Activated CD4-positive, alpha-beta memory T cell treated with anti-CD3 and anti-CD28 coated beads, Interleukin-2, amount 10 ng/mL, durations not matched to agents 7 days and 5 days (primary cell): ENCODE measurements at places on chromosomes 1 and 21. TPM values are rescaled to one million over a fixed set of nuclear protein-coding genes. Genes with fewer than 3 reads are reported as not detected.

Gene MYOG
- total RNA-seq, result not detected

GRCh38 chr1:113094506-113094905, 21.5 kb downstream of the LRIG2 start:
- H3K27ac ChIP-seq, result no peak overlapping the region
- H3K36me3 ChIP-seq, result peaks cover 36% of the 10 kb centered on the region
- DNase-seq, result no peak
- H3K27me3 ChIP-seq, result no peaks in the 10 kb centered on the region
- no peak overlapping the region for H3K4me3 ChIP-seq

Gene C21orf91
- total RNA-seq, result 57.1 TPM

DNA sequence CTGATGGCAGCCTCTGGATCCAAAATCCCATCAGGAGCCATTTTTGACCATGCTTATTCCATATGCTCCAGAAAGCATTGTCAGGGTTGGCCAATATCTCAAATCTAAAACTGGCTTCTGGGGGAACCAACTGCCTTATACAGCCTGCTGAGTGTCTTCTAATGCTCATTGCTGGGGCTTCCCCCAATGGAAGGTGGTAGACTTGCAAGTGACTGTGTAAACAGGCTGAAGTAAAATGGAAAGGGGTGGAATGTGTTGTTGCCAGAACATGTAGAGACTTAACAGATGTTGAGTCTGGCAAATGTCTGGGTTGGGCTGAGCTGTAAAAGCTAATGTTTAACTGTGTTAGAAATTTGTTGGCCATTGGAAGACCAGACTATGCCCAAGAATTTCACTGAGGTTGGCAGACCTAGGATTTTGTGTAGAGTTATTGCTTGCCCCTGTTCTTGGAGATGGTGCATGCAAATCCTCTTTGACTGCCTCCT, 22.7 kb upstream of the LRIF1 start:
- no peak overlapping the region for H3K4me3 ChIP-seq
- H3K36me3 ChIP-seq, result peaks cover 6% of the 10 kb centered on the region
- DNase-seq, result no peak
- peaks cover 8% of the 10 kb centered on the region for H3K27me3 ChIP-seq
- no peak overlapping the region for H3K27ac ChIP-seq

GRCh38 chr1:192966073-192966472, 93.1 kb downstream of the UCHL5 start:
- no peak for DNase-seq
- no peaks in the 10 kb centered on the region for H3K36me3 ChIP-seq
- H3K4me1 ChIP-seq, result peaks cover 3% of the 10 kb centered on the region
- H3K27ac ChIP-seq, result no peak overlapping the region
- no peak overlapping the region for H3K4me3 ChIP-seq
- no peaks in the 10 kb centered on the region for H3K27me3 ChIP-seq

Gene AVPR1B
- total RNA-seq, result not detected

Gene CELA2B
- total RNA-seq, result not detected

- H3K4me3 ChIP-seq, result no peak overlapping the region
- no peak for DNase-seq
- peaks cover 2% of the 10 kb centered on the region for H3K4me1 ChIP-seq
- peaks cover 32% of the 10 kb centered on the region for H3K27me3 ChIP-seq
- no peak overlapping the region for H3K27ac ChIP-seq
These were observed 697 bp downstream of the PRDM16 start for GRCh38 chr1:3069491-3070308.

DNA sequence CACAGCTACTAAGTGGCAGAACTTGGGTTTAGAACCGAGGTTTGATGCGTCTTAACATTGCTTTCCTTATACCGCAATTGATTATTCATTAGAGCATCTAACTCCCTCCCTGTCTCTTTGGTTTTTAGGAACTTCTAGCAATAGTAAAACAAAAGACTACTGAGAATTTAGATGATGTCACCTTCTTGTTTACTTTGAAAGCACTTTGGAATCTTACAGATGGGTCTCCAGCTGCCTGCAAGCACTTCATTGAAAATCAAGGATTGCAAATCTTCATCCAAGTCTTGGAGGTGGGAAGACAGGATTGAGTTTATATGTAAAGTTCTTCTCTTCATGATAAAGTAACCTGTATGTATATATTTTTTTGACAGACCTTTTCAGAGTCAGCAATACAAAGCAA, 35.0 kb downstream of the ZYG11A start:
- H3K36me3 ChIP-seq, result no peaks in the 10 kb centered on the region
- H3K27me3 ChIP-seq, result no peaks in the 10 kb centered on the region
- H3K4me3 ChIP-seq, result no peak overlapping the region
- no peak overlapping the region for H3K27ac ChIP-seq

Gene BNIPL
- 0.98 TPM for total RNA-seq

DNA sequence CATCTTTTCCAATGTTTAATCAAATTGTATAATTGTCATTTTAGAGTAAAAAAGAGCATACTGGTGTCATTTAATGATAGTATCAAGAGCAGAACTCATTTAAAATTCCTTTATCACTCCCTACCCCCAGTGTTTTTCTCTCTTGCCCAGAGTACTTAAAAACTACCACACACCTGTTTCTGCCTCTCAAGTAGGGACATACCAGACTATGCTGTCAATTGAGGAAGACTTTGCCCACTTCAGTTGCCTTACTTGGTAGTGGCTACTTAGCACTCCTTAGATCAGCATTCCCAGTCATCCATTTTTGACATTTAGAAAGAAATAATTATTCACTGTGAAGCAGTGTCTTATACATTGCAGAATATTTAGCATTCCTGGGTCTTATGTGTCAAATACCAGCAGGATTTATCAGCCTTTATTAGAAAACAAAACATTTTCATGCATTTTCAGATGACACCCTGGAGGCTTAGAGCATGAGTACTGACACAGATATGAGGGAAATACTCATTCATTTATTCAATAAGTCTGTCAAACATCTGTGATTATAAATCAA, 127.5 kb upstream of the RGS1 start:
- H3K27me3 ChIP-seq, result peaks cover 19% of the 10 kb centered on the region
- no peak for DNase-seq
- no peaks in the 10 kb centered on the region for H3K4me1 ChIP-seq
- H3K36me3 ChIP-seq, result no peaks in the 10 kb centered on the region
- no peak overlapping the region for H3K4me3 ChIP-seq
- no peak overlapping the region for H3K27ac ChIP-seq

DNA sequence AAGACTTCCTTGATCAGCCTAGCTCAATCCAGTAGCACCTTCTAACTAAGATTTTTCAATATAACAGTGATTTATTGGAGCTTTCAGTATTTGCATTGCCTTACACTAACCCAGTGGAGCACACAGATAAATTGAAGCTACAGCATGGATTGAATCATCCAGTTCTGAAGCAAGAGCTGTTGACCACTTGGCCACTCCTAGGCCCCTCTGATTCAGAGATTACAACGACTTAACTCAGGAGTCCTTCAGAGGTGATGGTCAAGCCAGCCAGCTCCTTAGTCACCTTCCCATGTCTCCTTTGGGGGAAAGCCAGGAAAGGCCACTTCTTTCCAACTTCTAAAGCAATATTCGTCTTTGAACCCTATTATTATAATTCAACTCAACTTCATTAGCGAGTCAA, 151.8 kb downstream of the TENT5C start:
- no peaks in the 10 kb centered on the region for H3K36me3 ChIP-seq
- H3K4me3 ChIP-seq, result no peak overlapping the region
- no peak overlapping the region for H3K27ac ChIP-seq
- DNase-seq, result no peak
- peaks cover 18% of the 10 kb centered on the region for H3K27me3 ChIP-seq
- H3K4me1 ChIP-seq, result peaks cover 24% of the 10 kb centered on the region

Gene EFNA1
- total RNA-seq, result not detected

DNA sequence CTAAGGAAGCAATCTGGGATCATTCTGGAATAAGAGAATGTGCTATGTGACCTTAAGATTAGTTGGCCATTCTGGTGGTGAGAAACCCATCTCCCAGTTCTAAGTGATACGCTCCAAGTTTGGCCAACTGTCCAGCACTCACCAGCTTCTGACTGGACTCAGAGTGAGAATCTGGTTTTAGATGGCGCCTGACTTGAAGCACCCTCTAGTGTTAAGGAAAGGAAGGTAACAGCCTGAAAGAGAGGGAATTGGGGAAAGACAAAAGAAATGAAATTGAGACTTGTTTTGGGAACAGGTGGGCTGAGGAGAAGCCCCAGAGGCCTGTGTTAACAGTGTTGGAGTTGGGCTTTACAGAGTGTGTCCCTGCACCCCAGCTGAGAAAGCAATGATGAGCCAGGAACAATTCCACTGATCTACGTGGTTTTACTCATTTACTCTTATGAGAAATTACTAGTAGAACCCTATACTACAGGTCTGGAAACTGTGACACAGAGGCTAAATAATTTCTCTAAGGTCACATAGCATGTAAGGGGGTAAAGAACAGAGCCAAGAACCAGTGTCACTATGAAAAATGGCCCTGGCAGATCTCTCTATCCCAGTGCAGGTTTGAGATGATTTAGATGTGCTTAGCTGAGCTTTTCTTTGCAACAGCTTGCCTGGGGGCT, 9.3 kb upstream of the FCAMR start:
- no peaks in the 10 kb centered on the region for H3K36me3 ChIP-seq
- peaks cover 36% of the 10 kb centered on the region for H3K27me3 ChIP-seq
- H3K27ac ChIP-seq, result no peak overlapping the region
- H3K4me3 ChIP-seq, result no peak overlapping the region

- H3K27ac ChIP-seq, result no peak overlapping the region
- H3K4me1 ChIP-seq, result no peaks in the 10 kb centered on the region
- no peak overlapping the region for H3K4me3 ChIP-seq
- DNase-seq, result no peak
- H3K36me3 ChIP-seq, result no peaks in the 10 kb centered on the region
- no peaks in the 10 kb centered on the region for H3K27me3 ChIP-seq
These were observed 260.1 kb downstream of the VAV3 start for GRCh38 chr1:107704911-107705310.

DNA sequence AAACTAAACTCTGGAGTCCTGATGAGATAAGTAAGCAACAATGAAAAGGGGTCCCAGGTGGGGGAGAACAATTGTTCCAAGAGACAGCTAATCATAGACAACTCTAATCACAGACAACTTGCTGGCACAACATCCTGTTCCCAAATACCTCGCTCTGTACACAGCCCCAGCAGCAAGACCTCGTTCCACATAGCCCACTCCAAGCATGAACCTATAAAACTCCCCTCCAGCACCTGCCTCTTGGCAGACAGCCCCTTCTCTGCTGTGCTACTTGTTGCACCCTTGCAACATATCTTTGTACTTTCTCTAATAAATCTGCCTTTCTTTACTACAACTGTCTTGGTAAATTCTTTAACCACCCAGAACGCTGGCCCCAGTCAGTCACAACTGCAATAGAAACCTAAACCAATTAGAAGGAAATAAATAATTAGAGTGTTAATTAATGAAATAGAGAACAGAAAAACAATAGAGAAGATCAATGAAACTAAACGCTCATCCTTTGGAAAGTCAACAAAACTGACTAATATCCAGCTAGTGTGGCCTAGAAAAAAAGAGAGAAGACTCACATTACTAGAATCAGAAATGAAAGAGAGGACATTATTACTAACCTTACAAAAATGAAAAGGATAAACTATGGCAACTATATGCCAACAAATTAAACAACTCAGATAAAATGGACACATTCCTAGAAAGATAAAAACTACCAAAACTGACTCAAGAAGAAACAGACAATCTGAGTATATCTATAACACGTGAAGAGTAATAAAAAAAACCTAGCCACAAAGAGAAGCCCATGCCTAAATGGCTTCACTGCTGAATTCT, 36.1 kb downstream of the LRRC40 start:
- no peaks in the 10 kb centered on the region for H3K27me3 ChIP-seq
- no peak overlapping the region for H3K4me3 ChIP-seq
- H3K4me1 ChIP-seq, result peaks cover 13% of the 10 kb centered on the region
- no peak overlapping the region for H3K27ac ChIP-seq

Gene NGF
- not detected for total RNA-seq

Gene LRIF1
- total RNA-seq, result 26.9 TPM

DNA sequence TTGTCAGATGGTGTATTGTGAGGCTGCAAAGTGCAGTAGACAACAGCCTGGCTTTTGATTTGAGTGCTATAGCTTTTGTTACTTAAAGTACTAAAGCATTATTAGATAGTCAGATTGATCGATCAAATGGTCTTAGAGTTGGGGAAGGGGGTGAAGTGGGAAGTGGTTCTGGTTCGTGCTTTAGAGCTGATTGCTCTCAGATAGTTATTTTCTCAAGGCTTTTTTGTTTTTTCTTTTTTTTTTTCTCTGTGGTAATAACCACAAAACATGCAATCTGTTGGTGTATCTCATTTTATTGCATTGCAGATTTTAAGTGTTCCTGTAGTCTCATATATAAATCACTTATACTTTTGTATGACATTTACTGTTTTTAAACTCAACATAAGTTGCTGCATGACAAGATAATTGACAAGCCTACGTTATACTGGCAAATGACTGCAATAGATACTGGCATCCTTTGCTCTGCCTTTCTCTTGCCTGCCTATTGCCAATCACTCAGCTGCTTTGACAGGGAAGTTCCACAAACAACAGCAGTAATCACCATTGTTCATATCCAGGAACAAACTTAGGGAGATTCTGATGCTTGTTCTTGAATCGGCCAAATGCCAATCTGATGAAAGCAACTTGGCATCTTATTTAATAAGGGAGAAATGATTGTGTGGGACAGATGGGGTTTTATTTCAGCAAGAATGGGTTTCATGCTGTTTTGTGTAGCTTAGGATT, 125.0 kb upstream of the B3GALT2 start:
- no peaks in the 10 kb centered on the region for H3K27me3 ChIP-seq
- H3K4me1 ChIP-seq, result peaks cover 20% of the 10 kb centered on the region
- H3K4me3 ChIP-seq, result no peak overlapping the region
- no peak overlapping the region for H3K27ac ChIP-seq

- H3K4me1 ChIP-seq, result no peaks in the 10 kb centered on the region
- H3K27me3 ChIP-seq, result peaks cover 2% of the 10 kb centered on the region
- no peak overlapping the region for H3K4me3 ChIP-seq
- no peak for DNase-seq
These were observed 6.8 kb downstream of the ETNK2 start for GRCh38 chr1:204145033-204145504.

GRCh38 chr1:201011616-201012015, 11.9 kb downstream of the KIF21B start:
- H3K27ac ChIP-seq, result peak overlapping the region; percentile 99
- no peak for DNase-seq
- H3K4me3 ChIP-seq, result no peak overlapping the region
- H3K4me1 ChIP-seq, result peaks cover 84% of the 10 kb centered on the region
- no peaks in the 10 kb centered on the region for H3K27me3 ChIP-seq
- peaks cover 60% of the 10 kb centered on the region for H3K36me3 ChIP-seq

Gene CR1
- not detected for total RNA-seq

- H3K4me1 ChIP-seq, result peaks cover 15% of the 10 kb centered on the region
- peak; percentile 31 for DNase-seq
- peak overlapping the region; percentile 70 for H3K4me3 ChIP-seq
These were observed 808 bp downstream of the MAP3K21 start for GRCh38 chr1:233328142-233328921.

GRCh38 chr1:234932511-234933430, 195.9 kb downstream of the TOMM20 start:
- peak overlapping the region; percentile 58 for H3K27ac ChIP-seq
- H3K36me3 ChIP-seq, result no peaks in the 10 kb centered on the region
- no peaks in the 10 kb centered on the region for H3K27me3 ChIP-seq
- no peak overlapping the region for H3K4me3 ChIP-seq
